ENCODE measurements at places on chromosomes 11 and 22.

GRCh38 chr22:47631571-47632102 is 869.2 kb downstream of the TBC1D22A start:
- DNase-seq, result no peak

GRCh38 chr11:122721964-122722266 is 66.4 kb downstream of the UBASH3B start:
- no peak for DNase-seq

DNA sequence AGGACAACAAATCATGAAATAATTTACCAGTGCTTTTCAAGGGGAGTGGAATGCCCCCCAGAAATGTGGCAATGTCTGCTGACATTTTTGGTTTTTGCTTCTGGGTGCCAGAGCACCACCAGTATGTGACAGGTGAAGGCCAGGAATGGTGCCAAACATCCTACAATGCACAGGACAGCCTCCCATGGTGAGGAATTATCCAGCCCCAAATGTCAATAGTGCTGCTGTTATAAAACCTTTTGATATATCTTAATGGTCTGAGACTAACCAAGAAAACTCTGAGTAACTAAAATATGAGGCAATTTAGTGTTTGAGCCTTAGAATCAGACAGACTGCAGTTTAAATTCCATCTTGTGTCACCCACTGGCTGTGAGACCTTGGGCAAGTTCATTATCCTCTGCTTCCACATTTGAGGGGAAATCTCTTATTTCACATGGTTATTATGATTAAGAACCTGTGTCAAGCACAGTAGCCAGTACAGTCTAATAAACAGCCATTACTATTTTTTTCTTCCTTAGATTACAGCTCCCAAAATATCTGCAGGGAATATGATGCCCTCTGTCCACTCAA is 69.5 kb downstream of the AMBRA1 start:
- DNase-seq, result no peak

GRCh38 chr11:111949519-111950426 is 12.6 kb downstream of the DIXDC1 start:
- DNase-seq, result no peak

DNA sequence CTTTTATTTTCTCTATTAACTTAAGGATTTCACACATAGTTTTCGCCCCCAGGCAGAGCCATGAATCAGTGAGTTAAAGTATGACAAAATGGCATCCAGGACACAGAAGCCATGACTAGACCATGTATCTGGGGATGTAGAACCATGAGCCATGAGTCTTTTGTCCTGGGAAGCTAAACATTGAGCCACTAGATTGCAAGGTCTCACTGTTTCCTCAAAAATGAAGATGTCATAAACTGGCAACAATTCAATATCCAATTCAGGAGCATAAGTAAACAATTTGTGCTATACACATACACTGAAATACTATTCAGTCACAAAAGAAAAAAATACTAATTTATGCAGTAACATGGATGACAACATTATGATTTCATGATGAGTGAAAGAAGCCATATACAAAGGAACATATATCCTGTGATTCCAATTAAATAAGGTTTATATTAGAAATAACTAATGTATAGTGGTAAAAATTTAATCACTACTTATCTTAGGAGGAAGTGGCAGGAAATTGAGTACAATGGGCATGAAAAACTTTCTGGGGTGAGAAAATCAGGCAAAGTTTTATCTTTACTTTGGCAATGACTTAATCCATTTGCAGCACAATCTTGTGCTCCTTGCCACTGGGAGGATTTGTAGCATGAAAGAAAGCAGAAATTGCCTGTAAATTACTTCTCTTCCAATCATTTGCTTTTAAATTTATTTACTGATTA is 28.5 kb upstream of the CARD16 start:
- DNase-seq, result no peak

- DNase-seq, result no peak
Observed at GRCh38 chr11:102577182-102577581, 46.6 kb upstream of the MMP7 start.

GRCh38 chr11:30314625-30315024 is 8.3 kb upstream of the ARL14EP start:
- DNase-seq, result no peak

DNA sequence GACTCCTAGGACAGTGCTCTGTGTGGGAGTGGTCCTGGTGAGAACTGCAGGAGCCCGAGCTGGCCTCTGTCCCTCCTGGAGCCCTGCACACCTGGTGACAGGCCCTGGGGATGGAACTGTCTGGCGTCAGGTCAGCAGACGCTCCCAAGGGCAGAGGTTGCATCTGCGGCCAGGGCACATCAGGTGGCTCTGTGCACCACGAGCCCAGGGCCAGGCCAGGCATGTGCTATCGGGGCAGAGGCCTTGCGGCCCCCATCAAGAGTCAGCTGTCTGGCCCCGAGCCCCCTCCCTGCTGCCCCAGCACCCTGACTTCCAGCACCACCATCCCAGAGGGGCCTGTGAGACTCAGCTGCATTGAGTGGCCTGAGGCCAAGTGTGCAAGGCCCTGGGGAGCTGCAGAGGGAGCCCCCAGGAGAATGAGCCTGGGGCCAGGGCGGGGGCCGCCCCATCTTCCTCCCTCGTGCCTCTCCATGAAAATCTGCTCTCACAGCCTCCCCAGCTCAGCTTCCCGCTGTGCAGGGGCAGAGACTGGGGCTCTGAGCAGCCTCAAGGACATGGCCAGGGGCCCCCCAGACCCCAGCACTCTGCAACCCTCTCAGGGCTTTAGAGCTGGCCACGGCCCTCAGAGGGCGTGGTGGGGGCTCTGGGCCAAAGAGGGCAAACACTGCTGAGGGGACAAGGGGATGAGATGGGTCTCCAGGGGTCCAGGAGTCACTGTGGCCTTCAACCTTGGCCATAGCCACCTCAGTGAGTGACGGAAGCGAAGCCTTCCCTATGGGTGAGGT is 56.4 kb downstream of the RTL6 start:
- DNase-seq, result no peak

DNA sequence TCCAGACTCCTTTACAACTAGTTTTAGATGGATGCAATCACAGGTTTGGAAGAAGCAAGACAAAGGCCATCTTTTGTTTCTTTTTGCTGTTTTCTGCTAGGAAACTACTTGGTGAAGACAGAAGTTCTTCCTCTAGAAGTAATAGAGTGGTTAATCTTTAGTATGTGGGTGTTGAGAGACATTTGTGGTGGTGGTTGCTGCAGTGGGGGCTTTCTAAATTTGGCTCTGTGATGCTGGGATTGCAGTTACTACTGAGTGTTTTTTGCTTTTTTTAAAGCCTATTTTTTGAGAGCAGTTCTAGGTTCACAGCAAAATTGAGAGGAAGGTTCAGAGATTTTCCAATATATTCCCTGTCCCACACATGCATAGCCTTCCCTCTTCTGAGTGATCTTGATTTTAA is 120.0 kb downstream of the AASDHPPT start:
- DNase-seq, result no peak

GRCh38 chr22:26687439-26687838 is 30.1 kb downstream of the MIAT start:
- no peak for DNase-seq

GRCh38 chr11:85787809-85788760 is 22.9 kb downstream of the SYTL2 start:
- DNase-seq, result no peak

GRCh38 chr11:32153747-32154146 is 62.9 kb downstream of the RCN1 start:
- DNase-seq, result no peak

DNA sequence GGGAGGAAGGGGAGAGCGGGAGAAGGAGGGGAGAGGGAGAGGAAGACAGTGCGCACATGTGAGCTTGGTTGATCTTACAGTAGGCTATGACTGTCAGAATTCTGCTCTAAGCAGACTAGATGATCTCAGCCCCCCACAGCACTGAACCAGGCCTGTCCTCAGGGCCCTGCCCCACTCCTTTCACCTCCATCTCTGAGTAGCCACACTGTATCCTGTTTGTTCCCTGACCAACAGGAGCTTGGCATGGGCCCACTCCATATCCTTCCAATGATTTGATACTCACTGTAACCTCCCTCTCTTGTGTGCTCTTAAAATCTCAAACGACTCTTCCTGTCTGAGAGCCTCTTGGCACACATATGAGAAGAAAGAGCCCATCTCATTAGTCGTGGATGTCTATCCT is 86.1 kb upstream of the PARVA start:
- DNase-seq, result no peak

DNA sequence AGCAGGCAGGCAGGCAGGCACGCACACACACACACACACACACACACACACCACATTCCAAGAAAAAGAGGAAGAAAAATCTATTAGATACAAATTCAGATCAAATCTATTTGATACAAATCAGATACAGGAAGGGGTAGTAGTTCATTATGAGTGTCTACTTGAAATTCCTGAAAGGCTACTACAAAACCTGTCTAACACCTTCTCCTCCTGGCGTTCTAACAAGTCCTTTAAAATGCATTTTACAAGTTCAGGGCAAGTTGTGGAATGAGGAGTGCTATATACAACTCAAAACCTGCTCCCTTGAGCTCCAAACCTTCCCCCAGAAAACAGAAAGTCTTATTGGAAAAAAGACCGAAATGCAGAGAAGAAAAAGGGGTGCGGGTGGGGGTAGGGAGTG is 476 bp downstream of the ARHGAP32 start:
- no peak for DNase-seq

DNA sequence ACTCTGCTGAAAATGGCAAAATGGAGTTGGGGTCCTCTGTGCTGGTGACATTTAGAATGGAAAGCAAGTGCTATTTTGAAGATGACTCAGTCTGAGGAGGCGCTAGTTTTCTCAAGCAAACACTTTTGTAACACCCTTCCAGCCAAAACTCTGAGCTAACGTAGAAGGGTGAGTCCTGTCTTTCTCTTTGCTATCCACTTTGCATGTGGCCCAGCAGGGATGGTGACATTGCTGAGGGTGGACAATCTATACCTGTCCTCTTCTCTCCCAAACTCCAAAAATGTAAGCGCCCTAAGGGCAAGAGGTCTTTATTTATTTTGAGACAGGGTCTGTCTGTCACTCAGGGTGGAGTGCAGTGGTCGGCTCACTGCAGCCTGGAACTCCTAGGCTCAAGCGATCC is 3.6 kb upstream of the KAT5 start:
- no peak for DNase-seq

DNA sequence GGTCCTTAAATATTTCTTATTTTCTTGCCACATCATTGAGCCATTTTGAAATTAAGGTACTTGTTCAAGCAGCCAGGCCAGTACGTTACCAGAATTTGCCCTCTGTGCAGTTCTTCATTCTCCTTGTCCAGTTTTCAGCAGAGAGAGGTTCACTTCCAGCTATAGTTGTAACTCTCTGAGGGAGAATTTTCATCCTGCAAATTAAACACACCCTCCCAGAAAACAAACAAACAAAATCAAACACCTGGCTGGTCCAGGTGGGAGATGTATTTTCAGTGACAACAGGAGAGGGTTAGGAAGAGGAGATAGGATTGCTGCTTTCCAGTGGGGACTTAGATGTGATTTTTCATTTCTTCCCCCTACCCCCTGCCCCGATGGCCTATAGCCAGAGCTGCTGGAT is 45.0 kb downstream of the LHFPL7 start:
- no peak for DNase-seq

- DNase-seq, result peak; percentile 69
Observed at GRCh38 chr11:122069707-122070360, 46.2 kb downstream of the BLID start.

- DNase-seq, result no peak
Observed at GRCh38 chr11:132278801-132279574, 908.6 kb downstream of the NTM start.

DNA sequence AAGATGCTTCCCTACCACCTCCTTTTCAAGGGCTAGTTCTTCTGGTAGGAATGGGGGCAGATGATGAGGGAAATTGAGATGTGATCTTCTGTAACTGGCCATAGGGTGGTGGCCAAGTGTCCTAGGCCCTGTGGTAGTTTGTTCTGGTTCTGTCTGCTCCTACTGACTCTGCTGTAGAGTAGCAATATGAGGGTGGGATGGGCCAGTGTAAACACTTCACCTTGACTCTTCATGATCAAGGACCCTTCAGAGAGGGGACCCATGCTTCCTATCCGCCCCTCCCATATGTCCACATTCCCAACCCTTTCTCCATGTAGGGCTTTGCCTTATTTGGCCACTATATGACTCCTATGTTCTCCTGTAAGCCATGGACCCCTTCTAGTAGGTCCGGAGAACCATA is 230.3 kb upstream of the SESN3 start:
- no peak for DNase-seq

- DNase-seq, result no peak
Observed at GRCh38 chr11:126328001-126328390, 24.1 kb downstream of the DCPS start.

DNA sequence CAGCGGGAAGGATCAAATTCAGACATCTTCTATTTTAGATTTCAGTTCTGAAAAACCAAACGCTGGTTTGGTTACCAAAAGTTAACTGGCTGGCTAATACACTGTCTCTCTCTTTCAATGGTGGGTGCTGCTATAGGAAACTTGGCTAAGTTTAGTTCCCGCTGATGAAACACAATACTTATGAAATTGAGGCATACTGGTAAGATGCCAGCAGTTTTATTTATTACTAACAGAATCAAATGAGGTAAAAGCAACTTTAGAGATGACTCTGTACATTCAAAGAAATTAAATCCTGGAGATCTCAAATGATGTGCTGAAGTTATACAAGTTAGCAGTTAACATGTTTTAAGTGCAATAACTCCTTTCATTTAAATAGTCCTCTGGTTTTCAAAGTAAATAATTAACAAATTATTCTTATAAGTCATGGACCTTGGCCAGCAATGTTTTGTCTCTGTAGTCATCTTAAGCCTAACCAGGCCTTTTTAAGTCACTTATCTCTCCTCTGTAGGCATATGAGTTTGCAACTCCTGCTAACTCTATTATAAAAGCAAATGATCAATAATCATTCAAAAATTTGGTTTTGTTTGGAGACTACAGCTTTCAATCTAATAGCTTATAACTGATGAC is 54.8 kb downstream of the PAK1 start:
- no peak for DNase-seq

GRCh38 chr11:91396236-91397133 is 828.1 kb upstream of the FAT3 start:
- no peak for DNase-seq

DNA sequence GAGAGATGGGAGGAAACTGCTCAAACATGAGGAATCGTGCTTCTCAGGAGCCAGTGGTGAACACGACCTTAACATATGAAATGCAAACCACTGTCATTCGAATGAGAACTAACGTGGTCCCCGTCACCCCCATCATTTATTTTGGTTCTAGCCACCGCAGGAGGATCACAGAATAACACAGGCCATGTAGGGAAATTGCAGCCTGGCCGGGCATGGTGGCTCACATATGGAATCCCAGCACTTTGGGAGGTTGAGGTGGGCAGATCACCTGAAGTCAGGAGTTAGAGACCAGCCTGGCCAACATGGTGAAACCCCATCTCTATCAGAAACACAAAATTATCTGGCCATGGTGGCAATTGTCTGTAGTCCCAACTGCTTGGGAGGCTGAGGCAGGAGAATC is 27.1 kb downstream of the KRTAP5-5 start:
- no peak for DNase-seq

GRCh38 chr22:48782326-48782725 is 1045.3 kb downstream of the BRD1 start:
- no peak for DNase-seq

DNA sequence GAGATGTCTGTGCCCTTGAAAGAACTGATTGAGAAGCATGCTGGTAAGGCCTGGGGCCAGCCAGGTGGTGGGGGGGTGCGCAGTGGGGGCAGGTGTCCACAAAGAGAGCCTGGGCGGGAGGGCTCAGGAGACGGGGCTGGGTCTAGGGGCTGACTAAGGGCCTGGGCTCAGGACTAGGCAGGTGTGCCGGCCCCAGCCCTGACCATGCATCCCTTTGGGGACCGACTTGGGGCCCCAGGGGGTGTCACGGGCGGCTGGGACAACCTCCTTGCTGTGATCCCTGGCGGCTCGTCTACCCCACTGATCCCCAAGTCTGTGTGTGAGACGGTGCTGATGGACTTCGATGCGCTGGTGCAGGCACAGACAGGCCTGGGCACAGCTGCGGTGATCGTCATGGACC is 4.4 kb downstream of the NDUFV1 start:
- DNase-seq, result no peak

Data from caudate nucleus (tissue), 63 donors.